Lung (tissue), 17 donors: ENCODE measurements at places on chromosomes 7 and 10. TPM values are rescaled to one million over a fixed set of nuclear protein-coding genes. Genes with fewer than 3 reads are reported as not detected.

TWIST1 gene
- 0.27 TPM for polyA plus RNA-seq

NXPH1 gene
- polyA plus RNA-seq, result not detected

ABI1 gene
- 25.1 TPM for polyA plus RNA-seq

OPN1SW gene
- not detected for polyA plus RNA-seq

NRCAM gene
- 6.4 TPM for polyA plus RNA-seq

AMZ1 gene
- 0.39 TPM for polyA plus RNA-seq

FKBP6 gene
- 0.08 TPM for polyA plus RNA-seq

SPDYE8 gene
- not detected for polyA plus RNA-seq

FRG2B gene
- polyA plus RNA-seq, result not detected

CPN1 gene
- polyA plus RNA-seq, result not detected

TAS2R3 gene
- not detected for polyA plus RNA-seq

SLC18A2 gene
- 0.21 TPM for polyA plus RNA-seq

PDZD7 gene
- polyA plus RNA-seq, result 0.83 TPM

CHRM2 gene
- polyA plus RNA-seq, result 0.83 TPM

INHBA gene
- polyA plus RNA-seq, result 7.7 TPM

ADCYAP1R1 gene
- 0.53 TPM for polyA plus RNA-seq

EBF3 gene
- 0.06 TPM for polyA plus RNA-seq

TMEM225B gene
- polyA plus RNA-seq, result 1.0 TPM
